ENCODE measurements at places on chromosomes 4 and X.

- no peak for DNase-seq
Observed at GRCh38 chrX:136143711-136144110, 3.6 kb upstream of the FHL1 start.

- no peak for DNase-seq
Observed at GRCh38 chr4:113776679-113777078, 15.1 kb upstream of the CAMK2D start.

DNA sequence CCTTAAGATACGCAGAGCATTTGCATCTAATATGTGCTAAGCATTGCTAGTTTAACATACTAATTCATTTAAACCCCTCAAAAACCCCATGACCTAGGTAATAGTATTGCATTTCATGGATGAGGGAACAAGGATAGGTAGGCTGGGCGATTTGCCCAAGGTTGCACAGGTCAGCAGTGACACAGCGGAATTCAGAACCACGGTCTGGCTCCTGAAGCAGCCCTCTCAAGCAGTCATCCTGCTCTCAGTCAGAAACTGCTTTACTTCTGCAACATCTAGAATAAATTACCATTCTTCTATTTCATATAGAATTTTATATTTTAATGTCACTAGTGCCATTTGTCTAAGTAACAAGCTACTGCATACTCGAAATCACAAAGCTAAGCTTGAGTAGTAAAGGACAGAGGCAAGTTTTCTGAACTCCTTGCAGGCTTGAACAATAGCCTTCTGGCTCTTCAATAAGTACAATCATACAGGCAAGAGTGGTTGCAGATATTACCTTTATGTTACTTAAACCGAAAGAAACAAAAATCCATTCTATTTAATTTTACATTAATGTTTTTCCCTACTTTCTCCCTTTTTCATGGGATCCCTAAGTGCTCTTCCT, 555 bp upstream of the SPP1 start:
- DNase-seq, result no peak

GRCh38 chrX:12770440-12770839, 20.8 kb upstream of the PRPS2 start:
- DNase-seq, result peak; percentile 6

DNA sequence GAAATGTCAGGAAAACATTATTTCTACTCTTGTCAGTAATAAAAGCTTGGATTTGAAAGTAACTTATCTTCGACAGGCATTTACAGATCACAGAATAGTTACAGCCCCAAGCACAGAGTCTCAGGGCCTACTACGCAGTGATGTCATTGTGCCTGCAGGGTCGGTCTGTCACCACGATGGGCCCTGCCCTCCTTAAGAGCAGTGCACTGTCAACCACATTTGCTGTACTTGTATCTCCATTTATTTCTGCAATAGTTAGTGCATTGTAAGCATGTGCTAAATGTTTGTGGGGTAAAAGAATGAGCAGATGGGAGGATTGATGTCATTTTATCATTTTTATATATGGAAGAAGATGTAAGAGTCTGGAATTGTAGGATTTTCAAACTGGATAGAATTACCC, 13.6 kb upstream of the CCKAR start:
- DNase-seq, result no peak

- DNase-seq, result no peak
Observed at GRCh38 chrX:45619290-45619689, 418.6 kb upstream of the DIPK2B start.

- no peak for DNase-seq
Observed at GRCh38 chr4:181685911-181686310, 557.3 kb upstream of the TENM3 start.

DNA sequence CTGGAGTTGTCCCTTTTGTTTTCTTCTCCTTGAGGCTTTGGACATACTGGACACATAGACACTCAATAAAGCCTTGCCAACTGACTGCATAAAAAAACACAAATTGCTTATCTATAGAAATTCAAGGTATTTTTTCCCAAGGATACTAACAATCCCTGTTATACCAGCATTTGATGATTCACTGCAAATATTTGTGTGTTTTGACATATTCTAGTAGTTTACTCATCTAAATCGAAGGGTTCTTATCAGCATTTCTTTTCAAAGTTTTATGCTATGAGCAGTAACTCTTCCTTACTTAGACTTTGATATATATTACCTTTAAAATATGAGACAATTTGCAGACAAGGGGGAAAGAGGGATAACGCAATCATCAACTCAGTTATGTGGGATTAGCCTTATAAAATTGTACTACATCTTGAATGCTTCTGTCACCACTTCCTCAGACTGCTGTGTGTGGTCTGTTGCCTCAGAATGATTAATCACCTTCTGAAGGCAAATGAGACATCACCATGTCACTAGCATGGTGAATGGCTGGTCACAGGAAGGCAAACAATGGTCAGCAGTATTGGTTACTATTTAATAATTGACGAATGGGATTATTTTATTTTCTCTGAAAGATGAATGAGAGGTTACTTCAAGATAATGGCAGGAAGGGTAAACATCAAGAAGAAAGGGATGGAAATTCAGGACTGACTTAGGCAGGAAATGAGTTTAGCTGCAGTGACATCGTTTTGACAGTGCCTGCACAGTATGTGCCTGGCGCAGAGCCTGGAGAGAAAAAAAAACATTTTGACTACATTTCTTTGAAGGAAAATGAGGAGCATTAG, 544.3 kb upstream of the CNKSR2 start:
- DNase-seq, result no peak

GRCh38 chrX:123964156-123964834, 2.8 kb downstream of the STAG2 start:
- no peak for DNase-seq

- no peak for DNase-seq
Observed at GRCh38 chr4:28879178-28879577, 1841.0 kb upstream of the PCDH7 start.
